ENCODE measurements at places on chromosomes 12 and 14. TPM values are rescaled to one million over a fixed set of nuclear protein-coding genes. Genes with fewer than 3 reads are reported as not detected.

DNA sequence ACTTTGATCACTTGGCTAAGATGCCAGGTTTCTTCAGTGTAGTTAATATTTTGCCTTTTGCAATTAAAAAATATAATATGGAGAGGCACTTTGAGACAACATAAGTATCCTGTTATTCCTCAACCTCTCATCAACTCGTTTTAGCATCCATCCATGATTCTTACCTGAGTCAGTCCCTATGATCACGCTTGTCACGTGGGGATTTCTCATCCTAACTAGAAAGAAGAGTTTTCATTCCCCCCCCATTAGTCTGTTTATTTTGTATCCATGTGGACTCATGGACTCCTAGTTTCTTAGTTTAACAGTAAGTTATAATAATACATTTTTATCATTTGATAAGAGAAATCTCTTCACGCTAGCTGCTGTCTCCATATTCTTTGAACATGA, 110.3 kb downstream of the SLC25A47 start:
- DNase-seq, result no peak

- no peak for DNase-seq
Observed at GRCh38 chr14:53851394-53852090, 105.1 kb downstream of the BMP4 start.

GRCh38 chr12:39935275-39935674, 170.6 kb downstream of the SLC2A13 start:
- DNase-seq, result no peak

GRCh38 chr12:106258935-106259334, 11.1 kb upstream of the CKAP4 start:
- no peak for DNase-seq

DNA sequence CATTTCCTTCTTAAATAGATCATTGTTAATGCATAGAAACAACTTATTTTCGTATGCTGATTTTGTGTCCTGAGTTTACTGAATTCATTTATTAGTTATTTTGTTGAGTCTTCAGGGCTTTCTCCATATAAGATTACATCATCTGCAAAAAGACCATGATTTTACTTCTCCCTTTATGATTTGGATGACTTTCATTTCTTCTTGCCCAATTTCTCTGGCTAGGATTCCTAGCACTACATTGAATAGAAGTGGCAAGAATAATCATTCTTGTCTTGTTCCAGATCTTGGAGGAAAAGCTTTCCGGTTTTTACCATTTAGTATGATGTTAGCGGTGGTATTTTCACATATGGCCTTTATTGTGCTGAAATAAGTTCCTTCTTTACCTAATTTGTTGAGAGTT, 303.0 kb upstream of the RTL1 start:
- no peak for DNase-seq

GRCh38 chr14:93059917-93060545, 55.7 kb downstream of the ITPK1 start:
- peak; percentile 75 for DNase-seq

The BICDL1 gene
- total RNA-seq, result 81.8 TPM

The NINJ2 gene
- total RNA-seq, result 7.2 TPM

The RILPL1 gene
- 37.8 TPM for total RNA-seq

DNA sequence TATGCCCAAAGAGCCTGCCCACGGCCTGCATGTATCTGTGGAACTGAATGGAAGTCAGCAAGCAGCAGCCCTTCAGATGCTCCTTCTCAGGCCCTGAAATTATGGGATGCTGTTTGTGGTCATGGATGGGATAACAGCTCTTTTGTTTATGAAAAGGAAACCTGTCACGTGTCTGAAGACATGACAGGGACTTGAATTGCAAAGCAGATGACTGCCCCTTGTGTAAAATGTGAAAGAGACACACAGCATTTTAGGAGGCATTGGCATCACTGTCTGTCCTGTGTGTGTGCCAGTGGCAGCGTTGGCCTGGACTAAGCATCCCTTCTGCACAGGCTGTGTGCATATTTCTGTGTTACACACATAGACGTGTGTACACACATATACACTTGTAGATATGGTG, 192.1 kb downstream of the VRK1 start:
- DNase-seq, result no peak

All from thyroid gland (tissue), 4 donors.